Stimulated activated CD4-positive, alpha-beta T cell treated with anti-CD3 and anti-CD28 coated beads, Interleukin-1b, Interleukin-23, amount 100 ng/mL, for 1 hour (primary cell): ENCODE measurements at places on chromosomes 1 and 21.

DNA sequence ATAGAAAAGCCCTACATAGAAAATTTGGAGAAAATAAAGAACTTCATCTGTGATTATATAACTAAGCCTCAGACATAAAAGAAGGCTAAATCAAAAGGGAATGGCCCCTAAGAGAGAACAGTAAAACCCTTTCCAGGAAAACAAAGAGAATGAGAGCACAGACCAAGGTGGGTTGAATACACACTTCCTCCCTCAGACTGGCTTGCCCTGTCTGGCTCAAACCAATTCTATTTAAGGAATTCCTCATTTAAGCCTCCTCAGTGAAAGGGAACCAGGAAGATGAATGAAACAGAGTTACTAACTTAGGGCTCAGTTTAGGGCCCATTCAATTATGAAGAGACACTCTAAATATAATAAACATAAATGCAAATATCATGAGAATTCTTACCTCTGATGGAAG lies 10.6 kb upstream of the SYT14 start:
- no peak for DNase-seq

- DNase-seq: no peak
These were observed 67.9 kb upstream of the GALNT2 start for GRCh38 chr1:229999004-229999670.

DNA sequence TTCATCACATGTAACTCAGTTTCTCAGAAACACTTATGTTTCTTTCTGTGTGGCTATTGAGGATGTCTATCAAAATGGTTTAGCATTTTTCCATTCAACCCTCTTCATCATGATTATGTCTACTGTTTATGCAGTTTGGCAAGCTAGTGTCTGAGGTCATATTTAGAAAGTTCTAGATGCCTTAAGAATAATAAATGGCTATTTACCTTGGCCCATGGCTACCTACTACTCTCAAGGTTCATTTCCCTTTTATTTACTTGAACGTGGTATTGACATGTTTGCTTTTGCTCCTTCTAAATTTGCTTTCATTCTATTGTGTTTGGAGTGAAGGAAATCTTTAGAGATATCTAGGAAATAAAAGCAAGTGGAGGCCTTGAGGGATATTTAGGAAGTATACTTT lies 193.7 kb upstream of the OLFM3 start:
- DNase-seq: no peak

DNA sequence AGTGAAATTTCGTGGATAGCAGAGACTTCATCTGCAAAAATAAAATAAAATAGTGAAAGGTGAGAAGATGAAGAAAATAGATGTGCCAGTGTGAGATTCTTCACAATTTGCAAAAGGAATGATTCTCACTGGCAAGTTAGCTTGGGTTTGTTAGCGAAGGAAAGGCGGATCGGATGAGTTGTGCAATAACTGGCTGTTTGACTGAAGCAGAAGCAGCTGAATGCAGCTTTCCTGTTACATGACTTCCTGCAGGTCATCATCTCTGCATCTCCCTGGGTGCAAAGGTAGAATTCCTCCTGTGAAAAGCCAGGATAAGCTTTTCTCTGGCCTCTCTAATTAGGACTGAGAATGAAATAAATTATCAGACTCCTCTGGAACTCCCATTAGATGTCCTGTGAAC lies 263.1 kb upstream of the CHRM3 start:
- DNase-seq: no peak
